ENCODE measurements at places on chromosomes 5 and 9.

GRCh38 chr5:1276930-1277329 is 17.9 kb downstream of the TERT start:
- DNase-seq: no peak

DNA sequence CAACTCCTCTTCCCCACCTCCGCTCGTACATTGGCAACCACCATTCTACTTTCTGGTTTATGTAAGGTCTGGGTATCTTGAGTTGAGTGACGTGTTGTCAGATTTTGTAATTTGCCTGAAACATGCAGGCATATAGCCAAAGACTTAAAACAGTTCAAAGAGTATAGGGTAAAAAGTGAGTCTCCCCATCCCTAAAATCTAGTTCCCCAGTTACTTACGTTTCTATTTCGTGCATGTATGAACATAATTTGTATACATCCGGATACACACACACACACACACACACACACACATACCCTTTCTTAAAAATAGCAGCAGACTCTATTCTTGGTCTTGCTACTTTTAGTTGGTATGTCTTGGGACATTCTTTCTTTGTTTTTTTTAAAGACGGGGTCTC is 915 bp downstream of the HSDL2 start:
- peak; percentile 32 for DNase-seq

DNA sequence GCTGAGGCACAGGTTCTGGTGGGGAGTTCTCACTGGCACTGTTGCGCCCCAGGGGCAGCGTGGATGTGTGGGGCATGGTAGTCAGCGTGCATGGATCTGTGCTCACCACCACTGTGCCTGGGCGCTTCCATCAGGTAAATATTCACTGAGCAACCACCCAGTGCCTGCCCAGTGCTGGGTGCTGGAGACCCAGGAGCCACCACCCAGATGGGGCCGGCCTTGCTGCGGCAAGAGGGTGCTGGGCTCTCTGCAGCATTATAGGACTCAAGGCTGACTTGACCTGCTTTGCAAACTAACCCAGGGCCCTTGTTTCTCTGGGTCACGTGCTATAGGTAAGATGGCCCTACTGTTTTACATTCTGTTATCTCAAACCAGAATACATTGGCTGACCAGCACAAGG is 60.5 kb downstream of the DAP start:
- no peak for DNase-seq

GRCh38 chr9:90974643-90975245 is 173.1 kb downstream of the SYK start:
- no peak for DNase-seq

DNA sequence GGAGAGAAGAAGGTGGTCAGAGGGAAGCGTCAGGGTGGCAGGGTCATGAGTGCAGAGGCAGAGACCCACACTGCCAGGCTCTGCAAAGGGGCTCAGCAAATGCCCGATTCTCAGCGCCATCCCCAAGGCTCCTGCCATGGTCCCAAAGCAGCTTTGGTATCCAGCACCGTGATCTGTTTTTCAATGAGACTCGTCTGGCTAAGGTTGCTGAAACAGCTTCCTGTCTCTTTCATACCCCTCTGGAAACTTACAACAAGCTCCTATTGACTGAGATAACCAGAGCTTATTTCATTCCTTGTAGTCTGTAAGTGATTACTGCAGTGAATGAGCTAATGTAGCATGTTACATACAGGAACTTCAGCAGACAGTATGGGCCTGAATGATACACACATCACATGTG is 568.6 kb upstream of the DAP start:
- DNase-seq: no peak

GRCh38 chr9:114883709-114884108 is 46.7 kb downstream of the TNFSF8 start:
- no peak for DNase-seq

GRCh38 chr5:173281910-173282309 is 46.3 kb downstream of the STC2 start:
- no peak for DNase-seq

DNA sequence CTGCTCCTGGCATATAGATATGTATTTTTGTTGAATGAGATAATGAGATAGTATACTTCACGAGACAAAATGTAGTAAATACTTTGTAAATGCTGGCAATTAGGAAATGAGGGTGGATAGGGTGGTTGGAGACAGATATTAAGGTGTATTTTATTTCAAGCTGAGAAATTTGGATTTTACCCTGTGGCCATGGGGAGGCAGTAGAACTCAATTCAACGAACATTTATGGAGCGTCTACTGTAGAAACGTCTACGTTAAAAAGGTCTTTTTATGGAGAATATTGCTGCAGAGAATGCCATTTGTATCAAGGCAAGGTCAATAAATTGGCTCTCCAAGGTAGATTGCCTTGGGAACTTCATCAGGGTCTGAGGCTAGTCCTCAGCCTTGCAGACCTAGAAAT is 21.5 kb upstream of the RALGPS1 start:
- no peak for DNase-seq

- no peak for DNase-seq
Measured at GRCh38 chr9:8188723-8189407, 389.3 kb upstream of the DMAC1 start.

DNA sequence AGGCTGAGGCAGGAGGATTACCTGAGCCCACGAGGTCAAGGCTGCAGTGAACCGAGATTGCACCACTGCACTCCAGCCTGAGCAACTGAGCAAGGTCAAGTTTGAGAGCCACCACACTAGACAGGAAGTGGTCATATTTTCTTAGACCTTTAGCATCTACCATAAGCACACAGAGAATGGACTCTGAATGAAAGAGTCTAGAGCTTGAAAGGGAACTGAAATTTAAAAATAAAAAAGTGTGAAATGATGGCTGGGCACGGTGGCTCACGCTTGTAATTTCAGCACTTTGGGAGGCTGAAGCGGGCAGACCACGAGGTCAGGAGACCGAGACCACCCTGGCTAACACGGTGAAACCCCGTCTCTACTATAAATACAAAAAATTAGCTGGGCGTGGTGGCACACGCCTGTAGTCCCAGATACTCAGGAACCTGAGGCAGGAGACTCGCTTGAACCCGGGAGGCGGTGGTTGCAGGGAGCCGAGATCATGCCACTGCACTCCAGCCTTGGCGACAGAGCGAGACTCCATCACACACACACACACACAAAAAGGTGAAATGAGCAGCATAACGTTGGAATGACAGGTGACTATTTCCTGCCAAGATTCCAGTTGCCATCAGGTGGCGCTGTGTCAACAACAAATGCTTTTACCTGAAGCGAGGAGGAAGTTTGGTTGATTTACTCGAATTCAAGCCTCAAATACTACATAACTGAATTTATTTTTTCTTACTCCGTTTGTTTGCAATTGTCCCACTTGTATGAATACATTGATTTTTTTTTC is 21.3 kb upstream of the AK3 start:
- peak; percentile 63 for DNase-seq

GRCh38 chr5:127863161-127863560 is 160.0 kb downstream of the CCDC192 start:
- no peak for DNase-seq

DNA sequence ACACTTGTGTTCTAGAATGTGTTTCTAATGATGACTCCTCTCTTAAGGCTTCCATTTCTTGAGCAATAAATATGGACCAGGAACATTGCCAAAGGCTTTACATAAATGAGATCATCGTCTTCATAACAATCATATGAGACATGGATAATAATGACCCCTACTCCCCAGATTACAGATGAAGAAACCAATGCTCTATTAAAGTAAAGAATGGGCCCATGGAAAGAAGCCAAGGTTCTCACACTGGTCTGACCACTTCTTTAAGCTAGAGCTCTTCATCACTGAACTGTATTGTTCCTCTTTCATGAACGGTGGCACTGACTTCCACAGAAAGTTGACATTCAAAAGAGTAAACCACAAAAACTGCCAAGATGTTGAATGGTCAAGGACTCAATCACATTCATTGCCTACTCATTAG is 65.3 kb downstream of the MARCHF3 start:
- no peak for DNase-seq

DNA sequence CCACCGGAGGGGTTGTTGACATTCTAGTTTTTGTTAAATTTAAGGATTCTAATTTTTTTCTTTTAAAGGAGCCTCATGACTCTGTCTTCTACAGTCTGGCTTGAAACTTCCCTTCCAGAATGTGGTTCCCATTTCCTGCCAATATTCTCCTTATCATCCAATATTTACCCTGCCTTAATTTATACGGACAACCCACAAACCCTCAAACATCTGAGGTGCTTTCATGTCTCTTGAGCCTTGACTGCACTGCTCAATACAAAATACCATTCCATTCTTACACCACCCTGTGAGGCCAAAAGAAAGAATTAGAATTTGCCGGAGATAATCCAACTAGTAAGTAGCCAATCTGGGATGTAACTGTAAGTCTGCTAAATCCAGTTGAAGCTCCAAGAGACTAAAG is 346.5 kb downstream of the SPOCK1 start:
- DNase-seq: no peak

- no peak for DNase-seq
Measured at GRCh38 chr9:83061036-83061435, 1.9 kb downstream of the RASEF start.

DNA sequence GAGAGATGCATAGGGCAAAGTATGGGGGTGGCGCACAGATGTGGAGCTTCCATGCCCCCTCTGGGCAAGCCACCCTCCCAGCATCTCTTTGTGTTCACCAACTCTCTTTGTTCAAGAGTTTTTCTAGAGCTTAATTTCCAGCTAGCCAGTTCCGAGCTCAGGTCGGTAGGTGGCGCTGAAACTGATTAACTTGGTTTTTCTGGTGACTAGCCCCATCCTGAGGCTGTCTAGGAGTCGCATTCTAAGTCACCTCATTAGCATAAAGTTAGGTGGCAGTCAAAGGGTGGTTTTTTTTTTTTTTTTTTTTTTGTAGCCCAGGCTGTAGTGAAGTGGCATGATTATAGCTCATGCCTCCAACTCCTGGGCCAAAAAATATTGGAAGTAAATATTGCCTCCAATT is 476.4 kb downstream of the KDM4C start:
- DNase-seq: peak; percentile 29

DNA sequence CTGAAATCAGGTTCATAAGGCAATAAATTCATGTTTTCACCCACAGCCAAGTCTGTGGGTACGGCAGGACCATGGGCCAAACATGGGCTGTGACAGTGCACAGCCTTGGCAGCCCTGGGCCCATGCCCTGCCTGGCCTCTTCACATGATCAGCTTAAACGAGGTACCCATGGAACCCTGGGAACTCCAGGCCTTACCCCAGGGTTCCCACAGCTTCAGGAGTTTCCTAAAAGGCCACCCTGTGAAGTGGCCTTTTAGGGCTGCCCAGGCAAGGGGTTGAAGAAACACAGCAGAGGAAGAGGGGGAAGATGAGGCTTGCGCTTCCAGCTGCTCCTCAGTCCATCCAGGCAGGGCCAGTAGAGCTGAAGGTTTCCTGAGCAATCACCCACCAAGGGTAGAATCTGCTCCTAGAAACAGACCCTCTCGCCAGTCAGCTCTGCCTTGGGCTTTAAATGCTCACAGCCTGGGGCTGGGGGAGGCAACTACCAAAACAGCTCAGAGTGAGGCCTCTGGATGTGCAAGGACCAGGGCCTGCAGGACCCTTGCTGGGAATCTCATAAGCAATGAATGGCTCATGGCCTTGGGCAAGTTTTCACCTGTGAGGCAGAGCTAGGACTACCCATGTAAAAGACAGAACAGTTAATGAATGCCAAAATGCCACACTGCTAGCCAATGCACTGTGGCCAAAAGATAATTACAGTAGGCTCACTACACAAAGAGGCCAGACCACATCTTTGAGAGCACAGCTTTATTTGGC is 79.3 kb upstream of the LRRTM2 start:
- no peak for DNase-seq

- DNase-seq: no peak
Measured at GRCh38 chr5:116660929-116661328, 86.3 kb upstream of the SEMA6A start.

DNA sequence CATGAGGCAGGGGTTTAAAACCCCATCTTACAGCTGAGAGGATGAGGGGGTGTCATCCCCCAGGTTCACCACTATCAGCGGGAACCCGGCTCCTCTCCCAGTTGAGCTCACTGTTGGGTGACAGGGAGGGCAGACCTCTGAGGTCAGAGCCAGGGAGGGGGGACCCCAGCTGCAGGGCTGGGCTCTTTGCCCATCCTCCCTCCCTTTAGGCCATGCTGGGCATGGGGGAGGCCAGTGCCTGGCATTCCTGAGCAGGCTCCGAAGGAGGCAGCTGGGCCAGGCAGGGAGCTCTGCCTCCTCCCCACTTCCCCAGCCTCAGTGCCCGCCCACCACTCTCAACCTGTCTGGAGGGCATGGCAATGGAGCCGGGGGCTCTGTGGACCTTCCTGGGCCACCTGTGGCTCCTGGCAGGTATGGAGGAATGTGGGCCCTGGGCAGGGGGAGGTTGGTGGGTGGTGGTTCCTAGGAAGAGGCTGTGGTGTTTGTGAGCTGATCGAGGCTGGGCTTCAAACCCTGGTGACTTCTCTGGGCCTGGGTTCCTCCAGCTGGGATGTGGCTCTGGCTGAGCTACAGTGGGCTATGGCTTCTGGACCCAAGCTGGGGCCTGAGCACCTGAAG is 12.6 kb downstream of the CRB2 start:
- no peak for DNase-seq

- DNase-seq: no peak
Measured at GRCh38 chr5:149160291-149160787, 19.0 kb downstream of the ABLIM3 start.

GRCh38 chr9:106963684-106964083 is 100.7 kb downstream of the ZNF462 start:
- DNase-seq: no peak

DNA sequence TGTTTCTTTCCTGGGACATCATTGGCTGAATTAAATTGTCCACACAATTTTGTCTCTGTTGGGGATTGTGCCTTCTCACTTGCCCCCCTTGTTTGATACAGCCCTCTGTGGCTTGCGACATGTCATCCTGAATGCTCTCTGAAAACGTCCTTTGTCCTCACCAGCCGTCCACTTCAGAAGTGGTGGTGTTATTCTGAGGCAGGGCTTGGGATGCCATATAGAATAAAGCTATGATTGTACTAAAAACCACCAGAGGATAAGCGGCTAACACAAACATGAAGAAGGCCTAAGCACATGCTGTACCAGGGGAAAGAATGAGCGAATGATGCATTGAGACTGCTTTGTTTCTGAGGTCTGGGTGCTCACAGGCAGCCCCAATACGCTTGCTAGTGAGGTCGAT is 3.5 kb upstream of the SNX30 start:
- no peak for DNase-seq

DNA sequence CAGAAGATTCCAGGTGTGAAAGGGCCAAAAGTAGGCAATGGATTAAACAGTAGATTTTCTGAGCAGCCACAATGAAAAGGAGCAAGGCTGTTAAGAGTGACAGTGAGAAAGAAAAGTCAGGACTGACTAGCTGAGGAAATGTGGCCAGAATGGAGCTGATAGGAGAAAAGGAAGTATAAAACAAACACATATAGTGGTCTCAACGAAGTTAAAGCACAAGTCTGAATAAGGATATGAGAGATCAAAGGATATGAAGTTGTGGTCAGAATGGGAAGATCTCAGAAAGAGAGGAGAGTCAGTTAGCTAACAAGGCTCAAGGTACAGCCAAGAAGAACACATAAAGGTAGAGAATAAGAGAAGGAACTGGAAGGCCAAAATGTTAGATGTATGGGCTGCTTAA is 39.9 kb downstream of the FNIP1 start:
- DNase-seq: no peak

GRCh38 chr5:145980718-145981117 is 44.3 kb downstream of the SH3RF2 start:
- DNase-seq: no peak

Measured in GM13976 (cell line).